ENCODE measurements at places on chromosomes 16 and 17.

GRCh38 chr17:21374441-21375161 lies 1.6 kb upstream of the KCNJ12 start:
- DNase-seq: no peak

GRCh38 chr16:56530872-56531271 lies 11.0 kb upstream of the BBS2 start:
- no peak for DNase-seq

- no peak for DNase-seq
Observed at GRCh38 chr17:52201767-52202519, 43.4 kb upstream of the CA10 start.

DNA sequence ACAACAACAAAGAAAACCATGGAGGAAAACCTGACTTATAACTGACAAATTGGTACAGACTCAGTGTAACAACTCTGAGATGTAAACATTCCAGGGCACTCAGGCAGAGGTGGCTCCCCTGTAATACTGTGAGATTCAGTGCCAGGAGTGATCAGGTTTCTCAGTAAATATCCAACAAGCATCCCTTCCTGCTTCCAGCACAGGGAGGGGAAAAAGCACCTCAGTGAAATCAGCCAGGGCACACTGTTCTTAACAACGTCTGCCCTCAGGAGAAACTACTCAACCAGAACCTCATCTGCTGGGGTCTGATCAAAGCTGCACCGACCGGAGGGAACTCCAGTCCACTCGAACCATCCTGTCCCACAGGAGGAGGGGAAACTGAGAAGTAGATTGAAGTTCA lies 52.3 kb downstream of the AMFR start:
- no peak for DNase-seq

DNA sequence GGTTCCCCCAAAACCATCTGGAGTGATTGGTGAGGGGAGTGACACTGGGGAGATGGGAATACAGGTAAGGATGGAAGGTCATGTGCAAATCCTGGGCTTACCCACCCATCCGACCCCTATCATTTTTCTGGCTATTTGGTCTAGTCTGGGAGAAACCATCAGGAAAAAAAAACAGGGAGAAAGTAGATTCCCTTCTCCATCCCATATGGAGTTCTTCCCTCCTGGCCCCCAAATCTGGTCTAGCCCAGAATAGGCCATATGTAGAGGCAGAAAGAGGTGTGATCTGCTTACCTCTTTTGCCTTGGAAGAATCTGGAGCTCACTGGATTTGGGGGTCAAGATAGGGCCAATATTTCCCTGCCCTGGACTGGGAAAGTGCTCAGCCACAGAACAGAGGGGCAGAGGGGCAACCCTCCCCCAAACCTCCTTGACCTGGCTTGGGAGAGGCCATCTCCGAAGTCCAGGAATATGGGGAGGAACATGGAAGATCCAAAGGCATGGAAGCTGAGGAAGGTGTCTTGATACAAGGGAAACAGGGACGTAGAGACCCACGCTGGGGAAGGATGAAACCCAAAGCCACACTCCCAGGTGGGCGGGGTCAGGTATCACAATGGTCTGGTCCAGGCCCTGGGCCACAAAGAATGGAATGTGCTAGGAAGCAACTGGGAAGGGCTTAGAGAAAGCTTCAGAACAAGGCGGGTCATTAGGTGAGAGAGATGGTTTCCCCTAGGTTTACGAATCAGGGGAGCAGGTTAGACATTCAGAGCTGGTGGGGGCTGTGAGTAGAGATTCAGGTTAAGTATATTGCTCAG lies 16.2 kb downstream of the CHRNB1 start:
- DNase-seq: no peak

- no peak for DNase-seq
Observed at GRCh38 chr17:29010586-29010985, 4.8 kb upstream of the SEZ6 start.

DNA sequence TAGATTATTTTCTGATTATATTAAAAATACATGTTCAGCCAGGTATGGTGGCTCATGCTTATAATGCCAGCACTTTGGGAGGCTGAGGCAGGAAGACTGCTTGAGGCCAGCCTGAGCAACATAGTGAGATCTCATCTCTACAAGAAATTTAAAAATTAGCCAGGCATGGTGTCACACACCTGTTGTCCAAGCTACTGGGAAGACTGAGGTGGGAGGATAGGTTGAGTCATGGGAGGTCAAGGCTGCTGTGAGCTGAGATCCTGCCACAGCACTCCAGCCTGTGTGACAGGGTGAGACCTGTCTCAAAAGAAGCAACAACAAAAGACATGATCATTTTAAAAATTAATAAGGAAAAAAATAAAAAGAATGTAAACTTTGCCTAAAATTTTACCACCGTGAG lies 40.7 kb downstream of the PRAC1 start:
- no peak for DNase-seq

DNA sequence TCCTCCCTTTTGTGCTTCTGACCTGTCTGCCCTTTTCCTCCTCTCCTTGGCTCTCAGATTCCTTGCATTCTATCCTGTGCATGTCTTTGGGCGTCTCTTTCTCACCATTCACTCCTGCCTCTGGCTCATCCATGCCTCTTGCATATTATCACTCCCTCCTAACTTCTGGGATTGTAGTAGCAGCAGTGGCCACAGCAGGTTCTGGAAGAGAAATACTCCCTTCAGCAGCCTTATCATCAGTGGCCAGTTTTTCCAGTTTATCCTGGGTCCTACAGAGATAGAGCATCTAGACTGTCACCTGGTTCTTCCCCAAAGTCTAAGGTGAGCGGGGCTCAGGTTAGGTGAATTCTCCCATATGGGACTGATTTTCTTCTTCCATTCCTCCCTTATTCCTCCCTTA lies 354.0 kb upstream of the CCL2 start:
- DNase-seq: no peak

Measured in erythroblast (primary cell).